ENCODE measurements at places on chromosomes 6 and 20.

GRCh38 chr6:132511831-132512220 lies 1.1 kb downstream of the STX7 start:
- DNase-seq, result no peak

DNA sequence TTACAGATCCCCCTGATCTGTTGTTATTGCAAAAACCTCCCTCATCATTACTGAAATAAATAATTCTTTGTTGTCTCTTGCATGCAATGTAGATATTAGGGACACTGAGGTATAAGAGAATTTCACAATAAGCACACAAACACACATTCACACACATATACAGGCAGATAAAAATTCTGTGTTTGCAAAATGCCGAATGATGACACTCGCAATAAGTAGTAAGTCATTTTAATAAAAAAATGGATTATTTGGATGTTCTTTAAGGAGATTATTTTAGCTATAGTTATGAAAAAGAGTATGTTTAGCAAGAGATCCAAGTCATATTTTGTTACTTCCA lies 13.6 kb downstream of the DEFB114 start:
- DNase-seq, result no peak

GRCh38 chr20:19222520-19223040 lies 10.1 kb downstream of the SLC24A3 start:
- no peak for DNase-seq

GRCh38 chr20:43404878-43405277 lies 52.8 kb upstream of the SRSF6 start:
- peak; percentile 83 for DNase-seq

GRCh38 chr6:28648035-28648877 lies 122.6 kb downstream of the GPX5 start:
- DNase-seq, result peak; percentile 91

DNA sequence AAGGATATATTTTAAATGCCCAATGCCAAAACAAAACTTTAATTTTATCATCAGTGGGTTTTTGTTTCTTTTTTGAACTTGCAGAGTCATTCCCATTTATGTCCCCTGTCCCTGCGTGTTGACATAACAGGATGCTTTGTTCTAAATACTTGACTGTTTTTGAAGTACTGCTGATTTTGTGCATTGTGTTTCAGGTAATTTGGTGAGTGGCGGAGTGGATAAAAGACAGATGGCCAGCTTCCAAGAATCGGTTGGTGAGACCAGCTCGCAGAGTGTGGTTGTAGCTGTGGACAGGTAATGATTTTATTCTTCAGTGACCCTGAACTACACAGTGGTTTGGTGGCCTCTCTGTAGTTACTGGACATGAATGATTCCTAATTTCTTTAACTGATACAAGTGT lies 50.5 kb upstream of the CSE1L start:
- DNase-seq, result no peak

Data from endodermal cell (in vitro differentiated cells).